GM23338 (cell line): ENCODE measurements at places on chromosomes 6 and 20. TPM values are rescaled to one million over a fixed set of nuclear protein-coding genes. Genes with fewer than 3 reads are reported as not detected.

DNA sequence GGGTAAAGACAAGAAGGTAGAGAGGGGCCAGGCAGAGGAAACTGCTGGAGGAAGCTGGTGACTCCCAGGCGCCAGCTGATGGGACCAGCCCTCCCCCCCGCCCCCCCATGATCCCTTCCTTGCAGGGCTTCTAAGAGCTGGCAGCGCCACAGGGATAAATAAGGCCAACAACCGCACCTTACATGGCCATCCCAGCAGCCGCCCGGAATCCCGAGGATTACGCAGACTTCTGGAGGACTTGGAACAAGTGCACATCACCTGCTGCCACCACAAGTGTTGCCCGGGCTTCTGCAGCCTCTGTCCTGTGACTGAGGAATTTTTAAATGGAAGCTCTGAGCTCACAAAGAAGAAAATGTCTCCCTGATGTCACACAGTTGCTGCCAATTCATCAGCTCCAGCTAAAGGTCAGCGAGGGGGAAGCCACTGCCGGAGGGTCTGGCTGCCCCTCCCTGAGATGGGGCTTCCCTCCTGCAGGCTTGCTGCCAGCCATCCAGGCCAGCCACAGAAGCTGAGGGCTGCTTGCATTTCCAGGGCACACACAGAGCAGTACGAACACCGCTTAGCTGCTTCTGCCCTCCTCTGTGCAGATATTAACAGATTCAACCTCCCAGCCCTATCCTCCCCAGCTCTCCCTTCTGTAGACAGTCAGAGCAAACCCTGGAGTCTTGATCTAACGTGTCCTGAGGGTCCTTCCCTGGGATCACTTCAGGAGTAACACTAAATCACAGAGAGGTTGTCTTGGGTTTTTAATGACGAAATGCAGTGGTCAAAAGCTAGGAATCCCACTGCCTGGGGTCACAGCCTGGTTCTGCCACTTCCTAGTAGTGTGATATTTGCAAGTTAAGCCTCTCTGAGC is 38.6 kb upstream of the PIM1 start:
- peak overlapping the region; percentile 26 for H3K4me3 ChIP-seq
- peaks cover 69% of the 10 kb centered on the region for H3K4me1 ChIP-seq

GRCh38 chr6:105821027-105821426 is 265.1 kb upstream of the PRDM1 start:
- H3K27ac ChIP-seq, result no peak overlapping the region
- no peak for DNase-seq
- H3K4me1 ChIP-seq, result no peaks in the 10 kb centered on the region
- no peak overlapping the region for H3K4me3 ChIP-seq
- H3K36me3 ChIP-seq, result no peaks in the 10 kb centered on the region

DNA sequence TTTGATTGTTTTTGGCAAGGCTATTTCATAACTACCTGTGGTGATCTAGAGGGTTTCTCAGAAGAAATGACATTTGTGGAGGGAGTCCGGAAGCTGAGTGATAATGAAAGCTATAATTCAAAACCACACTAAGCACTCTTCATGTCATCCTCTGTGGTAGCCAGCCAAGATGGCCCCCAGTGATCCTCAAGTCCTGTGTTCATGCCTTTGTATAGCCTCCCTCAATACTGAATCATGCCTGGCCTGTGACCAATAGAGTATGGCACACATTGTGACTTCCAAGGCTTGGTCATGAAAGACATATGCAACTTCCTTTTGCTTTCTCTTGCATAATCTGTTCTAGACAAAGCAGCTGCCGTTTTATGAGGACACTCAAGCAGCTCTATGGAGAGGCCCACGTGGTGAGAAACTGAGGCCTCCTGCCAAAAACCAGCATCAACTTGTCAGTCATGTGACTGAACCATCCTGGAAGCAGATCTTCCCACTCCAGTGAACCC is 12.8 kb upstream of the DNAAF9 start:
- H3K27ac ChIP-seq, result no peak overlapping the region
- no peak overlapping the region for H3K4me3 ChIP-seq
- no peaks in the 10 kb centered on the region for H3K36me3 ChIP-seq
- no peaks in the 10 kb centered on the region for H3K4me1 ChIP-seq
- DNase-seq, result no peak

GRCh38 chr6:6560909-6561308 is 27.6 kb upstream of the LY86 start:
- H3K4me1 ChIP-seq, result no peaks in the 10 kb centered on the region
- H3K36me3 ChIP-seq, result no peaks in the 10 kb centered on the region
- H3K27me3 ChIP-seq, result no peaks in the 10 kb centered on the region
- no peak for DNase-seq

ABCF1 gene
- total RNA-seq, result 85.8 and 92.6 TPM in 2 replicates

- peaks cover 34% of the 10 kb centered on the region; the same call in 1 of the 2 replicates for H3K36me3 ChIP-seq
- no peak overlapping the region for H3K4me3 ChIP-seq
- H3K4me1 ChIP-seq, result no peaks in the 10 kb centered on the region; the same call in 1 of the 2 replicates
- no peak for DNase-seq
- no peak overlapping the region for H3K27ac ChIP-seq
- no peaks in the 10 kb centered on the region for H3K27me3 ChIP-seq
Observed at GRCh38 chr20:16732506-16733152, 2.8 kb downstream of the SNRPB2 start.

- no peaks in the 10 kb centered on the region for H3K36me3 ChIP-seq
- H3K4me3 ChIP-seq, result no peak overlapping the region
- DNase-seq, result no peak
- no peaks in the 10 kb centered on the region for H3K27me3 ChIP-seq
- H3K27ac ChIP-seq, result no peak overlapping the region
- peaks cover 25% of the 10 kb centered on the region for H3K4me1 ChIP-seq
Observed at GRCh38 chr6:111743862-111744692, 129.2 kb downstream of the FYN start.

WTAP gene
- 108 and 110 TPM in 2 replicates for total RNA-seq
